ENCODE measurements at places on chromosomes 3 and 15.

DNA sequence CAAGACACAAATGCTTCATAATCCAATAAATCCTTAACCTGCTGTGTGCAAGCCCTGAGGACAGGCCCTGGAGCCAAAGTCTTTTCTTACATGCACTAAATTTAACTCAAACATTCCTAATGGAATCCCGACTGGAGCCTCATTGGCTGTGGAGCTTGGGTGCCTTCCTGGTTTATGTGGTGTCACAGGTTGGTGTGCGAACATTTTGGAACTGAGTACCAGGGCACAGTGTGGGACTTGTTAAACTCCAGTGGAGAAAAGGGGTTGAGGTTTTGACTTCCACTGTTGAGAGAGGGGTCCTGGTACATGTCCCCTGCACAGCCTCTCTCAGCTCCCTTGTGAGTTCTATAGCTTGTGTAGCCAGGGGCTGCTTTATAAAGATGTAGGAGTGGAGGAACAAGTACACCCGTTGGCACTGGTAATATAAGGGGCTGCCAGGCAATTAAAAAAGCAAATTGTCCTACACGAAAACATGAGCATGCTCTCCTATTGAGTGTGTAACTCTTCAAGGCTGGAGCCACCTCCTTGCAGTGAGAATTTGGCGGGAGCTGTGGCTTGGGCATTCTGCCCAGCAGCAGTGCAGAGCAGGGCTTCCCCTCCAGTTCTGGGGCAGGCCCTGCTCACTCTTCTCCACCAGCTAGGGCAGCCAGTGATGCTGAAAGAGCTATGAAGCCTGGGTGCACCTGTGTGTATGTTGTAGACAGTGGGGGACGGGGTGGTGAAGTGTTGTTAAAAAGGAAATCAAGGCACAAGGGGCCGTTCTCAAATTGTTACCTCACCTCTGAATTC is 218.1 kb downstream of the CLSTN2 start:
- no peak for DNase-seq

DNA sequence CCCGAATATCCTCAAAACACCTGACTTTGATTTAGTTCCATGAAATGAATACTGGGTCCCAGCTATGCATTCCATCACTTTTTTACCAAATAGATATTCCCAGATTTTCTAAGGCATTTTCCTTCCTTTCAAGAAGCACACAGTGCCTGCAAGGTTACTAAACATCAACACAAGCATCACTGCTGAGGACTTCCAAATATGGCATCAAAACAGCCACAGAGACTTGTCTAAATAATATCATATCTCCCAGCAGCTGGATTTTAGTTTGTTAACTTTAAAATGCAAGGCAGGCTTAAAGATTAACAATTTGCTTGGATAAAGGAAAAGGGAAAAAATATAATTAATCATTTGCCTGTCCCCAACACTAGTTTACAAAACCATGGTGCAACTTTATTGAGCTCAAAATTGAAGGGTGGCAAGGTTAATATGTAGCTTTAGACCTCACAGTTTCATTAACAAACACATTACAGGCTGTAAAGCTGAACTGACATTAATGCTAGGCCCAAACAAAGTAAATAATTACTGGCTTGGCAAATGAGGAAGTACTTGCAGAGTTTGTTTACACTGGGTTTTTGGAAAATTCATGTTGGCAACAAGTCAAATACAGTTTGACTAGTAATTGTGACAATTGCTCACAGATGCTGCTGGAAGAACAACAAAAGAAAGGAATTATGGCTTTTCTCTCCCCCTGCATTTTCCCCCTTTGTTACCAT is 401.7 kb upstream of the CDIN1 start:
- no peak for DNase-seq

DNA sequence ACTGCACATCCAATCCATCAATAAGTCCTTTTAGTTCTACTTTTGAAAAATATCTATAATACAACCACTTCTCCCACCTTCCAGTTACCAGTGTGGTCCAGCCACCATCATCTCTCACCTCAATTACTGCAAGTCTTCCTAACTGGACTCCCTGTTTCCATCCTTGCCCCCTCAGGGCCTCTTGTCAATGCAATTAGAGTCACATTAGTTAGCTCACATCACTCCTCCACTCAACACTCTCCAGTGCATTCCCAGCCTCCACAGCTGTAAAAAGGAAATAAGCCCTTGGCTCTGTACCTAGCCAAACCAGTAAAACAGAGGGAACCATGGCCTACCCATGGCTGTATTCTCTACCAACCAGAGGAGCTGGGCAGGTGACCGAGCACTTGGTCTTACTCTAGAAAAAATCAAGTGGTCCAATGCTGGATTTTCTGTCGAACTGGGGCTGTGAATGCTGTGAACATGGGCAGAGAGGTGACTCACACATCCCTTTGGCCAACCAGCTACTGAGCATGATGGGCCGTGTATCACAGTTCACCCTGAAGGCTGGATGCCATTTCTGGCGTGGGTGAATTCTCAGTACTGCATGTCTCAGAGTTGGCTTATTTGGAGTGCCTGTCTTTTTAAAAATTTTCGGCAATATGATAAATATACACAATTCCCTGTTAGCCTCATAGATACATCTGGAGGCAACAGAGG is 62.5 kb upstream of the C15orf61 start:
- no peak for DNase-seq

DNA sequence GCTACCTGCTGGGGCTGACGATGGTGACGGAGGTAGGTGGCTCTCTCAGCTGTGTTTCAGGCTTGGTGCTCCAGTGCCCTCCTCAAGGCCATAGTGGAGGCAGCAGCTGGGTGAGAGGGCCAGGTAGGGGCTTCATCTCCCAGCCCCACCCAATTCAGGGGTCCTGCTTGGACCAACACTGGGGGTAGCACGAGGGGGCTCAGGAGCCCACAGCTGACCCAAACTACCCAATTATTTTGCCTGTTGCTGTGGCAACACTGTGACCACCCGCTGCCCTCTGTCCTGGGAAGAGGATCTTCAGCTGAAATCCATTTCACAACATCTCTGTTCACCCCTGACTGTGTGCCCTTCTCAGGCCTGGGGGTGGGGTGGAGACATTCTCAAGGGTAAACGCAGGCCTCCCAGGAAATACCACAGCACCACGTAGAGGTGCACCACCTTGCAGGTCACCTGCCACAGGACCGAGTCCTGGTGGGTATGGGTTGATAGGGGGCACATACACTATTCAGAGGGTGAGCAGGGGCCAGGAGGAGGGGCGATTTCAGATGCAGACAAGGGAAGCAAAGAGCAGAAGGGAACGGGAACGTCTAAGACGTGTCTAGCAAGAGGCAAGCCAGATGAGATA is 62.7 kb downstream of the GRIP2 start:
- DNase-seq: no peak

DNA sequence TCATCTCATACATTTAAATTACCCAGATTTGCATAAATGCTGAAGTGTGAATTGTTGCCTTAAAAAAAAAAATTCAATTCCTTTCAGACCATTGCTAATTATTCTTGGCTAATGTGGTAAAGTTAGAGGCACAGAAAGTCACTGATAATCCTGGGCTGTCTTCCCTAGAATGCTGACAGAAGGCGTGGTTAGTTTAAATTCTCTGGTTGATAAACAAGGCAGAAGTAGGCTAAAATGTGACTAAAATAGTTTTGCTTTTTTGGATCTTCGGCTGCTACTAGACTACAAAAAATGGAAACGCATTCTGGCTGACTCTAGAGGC is 193.7 kb downstream of the OTOL1 start:
- no peak for DNase-seq

DNA sequence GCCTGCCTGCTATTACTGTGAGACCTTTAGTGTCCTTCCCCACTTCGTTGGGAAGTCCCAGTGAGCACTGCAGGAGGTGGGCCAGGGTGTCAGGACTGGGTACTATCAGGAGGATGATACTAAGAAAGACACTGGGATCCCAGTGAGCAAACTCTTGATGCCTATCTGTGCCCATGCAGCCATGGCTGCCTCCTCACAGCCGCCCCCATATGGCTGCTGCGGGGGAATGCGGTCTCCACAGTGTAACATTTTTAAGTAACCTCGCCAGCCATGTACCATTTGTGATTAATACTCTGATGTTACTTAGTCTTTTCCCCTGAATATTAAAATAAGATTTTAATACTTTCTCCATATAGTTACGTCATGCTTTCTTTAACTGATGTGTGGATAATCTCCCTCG is 312.2 kb downstream of the RYR3 start:
- DNase-seq: no peak

GRCh38 chr3:180705619-180706018 is 26.3 kb upstream of the CCDC39 start:
- no peak for DNase-seq

GRCh38 chr3:48565591-48566400 is 2.2 kb upstream of the UCN2 start:
- no peak for DNase-seq

- no peak for DNase-seq
Measured at GRCh38 chr15:90552162-90552928, 22.6 kb downstream of the CRTC3 start.

DNA sequence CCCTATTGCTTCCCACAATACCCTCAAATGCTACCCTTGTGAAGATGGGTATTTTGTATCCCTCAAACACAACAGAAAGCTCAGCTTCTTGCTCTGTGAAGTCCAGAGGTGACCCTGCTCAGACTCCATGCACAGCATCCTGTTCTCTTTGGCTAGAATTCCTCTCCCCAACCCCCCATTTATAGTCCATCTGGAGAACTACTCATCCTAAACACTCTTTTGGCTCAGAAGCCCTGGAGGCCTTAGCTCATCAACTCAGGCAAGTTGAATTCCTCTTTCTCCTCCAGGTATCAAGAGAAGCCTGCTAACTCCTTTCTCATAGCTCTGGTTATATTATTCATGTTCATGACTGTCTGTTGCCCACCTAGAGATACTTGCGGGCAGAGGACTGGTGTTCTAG is 18.3 kb upstream of the GASK1A start:
- DNase-seq: no peak

GRCh38 chr15:27797765-27798164 is 301.4 kb downstream of the OCA2 start:
- DNase-seq: no peak

GRCh38 chr3:101185341-101185740 is 135.0 kb downstream of the IMPG2 start:
- DNase-seq: no peak

- no peak for DNase-seq
Measured at GRCh38 chr15:65869954-65870871, 922 bp downstream of the RAB11A start.

- DNase-seq: no peak
Measured at GRCh38 chr3:11808231-11808630, 38.5 kb downstream of the TAMM41 start.

DNA sequence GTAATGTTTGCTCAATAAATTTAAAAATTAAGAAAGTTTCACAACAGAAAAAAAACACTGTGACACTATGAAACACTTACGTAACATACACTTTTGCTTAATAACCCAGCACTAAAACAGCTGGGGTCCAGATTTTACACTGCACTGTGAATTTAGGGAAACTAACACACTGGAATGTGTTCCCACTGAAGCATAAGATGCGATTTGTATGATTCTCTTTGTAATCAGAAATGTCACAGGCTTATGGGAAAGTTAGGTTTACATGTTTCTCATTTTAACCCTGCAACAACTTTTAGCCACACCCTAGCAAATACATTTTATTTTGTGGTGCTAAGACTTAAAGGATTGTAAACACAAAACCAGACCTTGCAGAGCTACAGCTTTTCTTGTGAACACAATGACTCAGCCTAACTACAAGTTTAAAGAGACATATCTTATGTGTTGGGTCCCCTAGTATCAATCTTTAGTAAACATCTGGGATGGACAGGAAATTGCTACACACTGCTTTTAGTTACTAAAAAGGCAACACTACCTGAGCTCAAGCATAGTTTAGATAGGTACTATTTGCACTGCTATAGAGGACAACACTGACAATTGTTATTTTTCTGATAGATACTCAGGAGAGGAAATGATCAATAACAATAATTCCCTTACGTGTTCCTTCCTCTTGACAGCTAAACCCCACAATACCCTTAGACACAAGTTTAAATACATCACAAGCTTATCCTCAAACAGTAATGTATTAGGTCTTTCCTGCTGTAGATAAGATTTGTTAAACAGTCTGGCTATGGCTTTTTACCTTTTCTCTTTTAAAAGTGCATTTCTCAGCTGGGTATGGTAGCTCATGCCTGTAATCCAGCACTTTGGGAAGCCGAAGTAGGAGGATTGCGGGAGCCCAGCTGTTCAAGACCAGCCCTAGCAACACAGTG is 3.8 kb downstream of the PLD1 start:
- DNase-seq: no peak

GRCh38 chr3:40190056-40190455 is 119.5 kb upstream of the EIF1B start:
- no peak for DNase-seq

- no peak for DNase-seq
Measured at GRCh38 chr3:43872901-43873300, 182.2 kb downstream of the ABHD5 start.

DNA sequence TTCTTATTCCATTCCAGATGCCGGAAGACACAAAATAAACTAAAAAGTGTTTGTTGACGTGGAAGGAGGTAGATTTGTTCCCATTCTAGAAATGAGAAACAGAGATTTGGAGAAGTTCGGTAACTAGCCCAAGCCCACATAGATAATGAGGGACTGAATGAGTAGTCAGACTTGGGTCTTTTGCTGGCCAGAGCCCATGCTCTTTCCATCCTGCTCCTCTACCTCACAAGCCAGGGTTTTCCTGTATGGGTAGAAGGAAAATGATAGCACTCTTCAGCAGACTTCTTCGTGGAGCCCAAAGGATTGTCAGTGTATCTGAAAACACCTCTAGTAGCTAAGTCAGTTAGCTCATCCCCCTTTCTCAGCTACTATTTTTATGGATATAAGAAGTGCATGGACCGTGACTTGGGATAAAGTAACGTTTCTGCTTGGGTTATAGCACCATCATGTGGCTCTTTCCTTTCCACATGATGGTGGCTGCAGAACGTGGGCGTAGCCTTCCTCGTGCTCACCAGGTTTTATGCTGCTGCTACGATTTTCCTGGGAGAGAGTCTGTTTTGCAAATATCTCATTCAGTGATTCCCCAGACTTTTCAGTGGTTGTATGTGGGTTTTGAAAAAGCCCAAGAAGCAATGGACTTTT is 84.6 kb downstream of the DGKG start:
- DNase-seq: no peak

GRCh38 chr3:64143409-64144130 is 81.7 kb downstream of the PRICKLE2 start:
- DNase-seq: no peak

DNA sequence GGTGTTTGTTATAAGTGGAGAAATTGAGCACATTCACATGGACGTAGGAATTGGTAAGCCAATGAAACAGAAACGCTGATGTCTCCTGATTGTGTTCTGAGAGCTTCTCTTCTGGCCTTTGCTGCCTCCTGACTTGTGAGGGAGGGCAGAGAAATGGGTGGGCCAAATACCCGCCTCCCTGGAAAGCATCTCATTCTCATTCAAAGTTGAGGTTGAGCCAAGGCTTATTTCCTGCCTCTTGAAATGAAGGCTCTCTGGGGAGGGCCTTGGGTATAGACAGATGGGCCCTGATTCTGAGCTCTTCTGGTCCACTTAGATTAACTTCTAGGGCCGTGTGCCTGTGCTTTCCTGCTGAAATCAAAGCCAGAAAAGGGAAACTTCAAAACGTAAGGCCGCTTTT is 57.4 kb upstream of the MYZAP start:
- no peak for DNase-seq

GRCh38 chr3:121698901-121699300 is 38.2 kb upstream of the HCLS1 start:
- DNase-seq: no peak

GRCh38 chr15:89494031-89494430 is 2.4 kb downstream of the RHCG start:
- no peak for DNase-seq

- no peak for DNase-seq
Measured at GRCh38 chr3:46710671-46711295, 6.9 kb downstream of the PRSS50 start.

GRCh38 chr3:11953778-11954177 is 50.4 kb upstream of the SYN2 start:
- no peak for DNase-seq

All from stimulated activated CD4-positive, alpha-beta T cell treated with anti-CD3 and anti-CD28 coated beads, Interleukin-15, amount 100 ng/mL, for 1 hour (primary cell).